Natural killer cell (primary cell): ENCODE measurements at places on chromosomes 7 and 10. TPM values are rescaled to one million over a fixed set of nuclear protein-coding genes. Genes with fewer than 3 reads are reported as not detected.

- H3K36me3 ChIP-seq = no peaks in the 10 kb centered on the region
- DNase-seq = no peak
- H3K4me3 ChIP-seq = no peak overlapping the region
Observed at GRCh38 chr10:52004342-52004949, 305.1 kb upstream of the CSTF2T start.

DGKB gene
- total RNA-seq = not detected

- no peak overlapping the region for H3K27ac ChIP-seq
- H3K4me1 ChIP-seq = no peaks in the 10 kb centered on the region
- no peak overlapping the region for H3K4me3 ChIP-seq
- H3K27me3 ChIP-seq = no peaks in the 10 kb centered on the region
Observed at GRCh38 chr10:19772972-19773371, 43.3 kb upstream of the PLXDC2 start.

VGF gene
- total RNA-seq = not detected

- peaks cover 10% of the 10 kb centered on the region for H3K4me1 ChIP-seq
- H3K27me3 ChIP-seq = peaks cover 3% of the 10 kb centered on the region
- no peak overlapping the region for H3K27ac ChIP-seq
- H3K36me3 ChIP-seq = no peaks in the 10 kb centered on the region
Observed at GRCh38 chr10:103552856-103553742, 59.6 kb downstream of the NEURL1 start.

- H3K27ac ChIP-seq = no peak overlapping the region
- H3K36me3 ChIP-seq = no peaks in the 10 kb centered on the region
- peaks cover 4% of the 10 kb centered on the region for H3K4me1 ChIP-seq
- H3K27me3 ChIP-seq = no peaks in the 10 kb centered on the region
Observed at GRCh38 chr10:71597821-71598498, 121.6 kb downstream of the C10orf105 start.

CREB3L2 gene
- total RNA-seq = 52.5 TPM
